ENCODE measurements at places on chromosomes 5 and 9.
A peak's percentile ranks its signal among the peaks of the same experiment; 100 is the strongest.

DNA sequence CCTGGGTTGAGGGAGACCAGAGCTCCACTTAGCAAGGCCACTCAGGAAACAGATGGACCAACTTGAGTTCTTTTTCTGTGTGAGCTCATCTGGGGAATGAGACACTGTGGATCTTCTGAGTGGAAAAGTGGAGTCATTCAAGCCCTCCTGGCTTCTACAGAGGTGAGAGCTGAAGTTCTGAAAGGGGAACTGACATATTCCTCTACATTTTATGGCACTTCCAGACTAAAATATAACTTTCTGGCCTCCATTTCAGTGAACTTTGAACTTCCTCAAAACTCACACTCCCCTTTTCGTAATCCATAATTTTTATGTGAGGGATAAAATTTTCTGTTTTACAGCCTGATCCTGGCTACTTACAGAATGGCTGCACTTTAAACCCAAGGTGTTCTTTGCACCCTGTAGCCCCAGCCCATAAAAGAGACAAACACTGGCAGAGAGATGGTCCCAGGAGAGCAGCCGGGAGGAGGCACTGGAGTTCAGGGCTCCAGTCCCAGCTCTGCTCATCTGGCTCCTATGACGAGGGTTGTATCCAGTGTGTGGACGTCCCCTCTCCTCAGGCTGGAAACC, 10.8 kb downstream of the SPAAR start:
- peak; percentile 13 for DNase-seq

DNA sequence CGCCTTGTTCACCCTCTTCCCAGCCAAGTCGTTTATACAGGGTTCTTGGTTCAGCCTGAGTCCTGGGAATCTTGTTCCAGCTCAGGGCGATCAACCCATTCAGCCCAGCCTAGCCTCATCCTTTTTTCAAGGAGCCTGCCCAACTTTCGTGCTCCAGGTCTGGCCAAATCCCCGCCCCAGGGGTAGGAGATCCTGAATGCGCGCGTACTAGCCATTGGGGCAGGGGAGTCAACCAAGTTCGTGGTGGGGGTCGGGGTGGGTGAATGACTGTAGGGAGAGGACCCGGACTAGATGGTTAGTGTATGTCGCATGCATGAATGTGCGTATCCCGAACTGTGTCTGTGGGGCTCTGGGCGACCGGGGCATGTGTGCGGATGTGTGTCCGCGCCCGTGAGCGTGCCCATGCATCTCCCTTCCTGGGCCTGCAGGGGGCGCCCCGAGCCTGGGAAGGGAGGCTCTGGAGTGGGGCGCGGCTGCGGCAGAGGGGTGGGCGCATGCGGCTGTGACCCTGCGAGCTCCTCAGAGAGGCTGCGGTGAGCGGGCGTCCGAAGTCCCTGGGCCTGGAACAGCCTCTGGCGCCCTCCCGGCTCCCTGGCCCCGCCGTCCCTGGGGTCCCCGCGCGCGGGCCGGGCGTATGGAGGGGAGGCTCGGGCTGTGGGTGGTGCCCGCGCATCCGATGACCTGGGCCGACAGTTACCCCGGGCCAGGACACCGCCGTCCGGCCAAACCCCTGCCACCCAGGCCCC, 8.7 kb downstream of the CCL21 start:
- DNase-seq = peak; percentile 49

DNA sequence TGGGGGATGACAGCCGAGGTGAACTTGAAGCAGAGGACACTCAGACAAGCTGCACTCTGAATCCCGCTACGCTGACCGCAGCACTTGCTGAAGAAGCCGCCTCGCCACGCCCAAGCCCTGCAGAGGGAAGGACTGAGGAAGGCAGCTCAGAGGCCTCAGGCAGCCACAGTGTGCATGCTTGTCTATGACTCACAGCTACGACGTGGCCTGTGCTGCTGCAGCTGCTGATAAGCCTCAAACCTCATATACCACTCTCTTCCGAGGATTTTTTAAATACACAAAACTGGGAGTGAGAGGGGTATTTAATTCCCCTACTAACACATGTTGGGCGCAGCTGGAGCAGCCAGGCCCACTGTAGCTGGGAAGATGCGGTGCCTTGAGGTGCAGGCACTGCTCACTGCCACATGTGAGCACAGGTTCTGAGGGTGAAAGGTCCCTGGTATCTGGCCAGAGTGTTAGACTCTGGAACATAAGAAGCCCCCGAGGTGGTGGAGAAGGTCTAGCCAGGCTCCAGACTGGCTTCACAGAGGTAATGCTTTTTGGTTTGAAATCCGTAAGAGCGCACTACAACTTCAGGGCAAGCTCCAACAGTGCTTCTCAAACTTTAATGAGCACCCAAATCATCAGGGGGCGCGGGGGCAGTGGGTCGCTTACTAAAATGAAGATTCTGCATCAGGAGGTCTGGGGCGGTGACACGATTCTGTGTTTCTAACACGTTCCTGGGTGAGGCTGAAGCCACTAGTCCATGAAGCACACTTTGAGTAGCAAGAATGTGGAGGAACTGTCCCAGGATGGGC, 196.8 kb downstream of the AUH start:
- no peak for DNase-seq

DNA sequence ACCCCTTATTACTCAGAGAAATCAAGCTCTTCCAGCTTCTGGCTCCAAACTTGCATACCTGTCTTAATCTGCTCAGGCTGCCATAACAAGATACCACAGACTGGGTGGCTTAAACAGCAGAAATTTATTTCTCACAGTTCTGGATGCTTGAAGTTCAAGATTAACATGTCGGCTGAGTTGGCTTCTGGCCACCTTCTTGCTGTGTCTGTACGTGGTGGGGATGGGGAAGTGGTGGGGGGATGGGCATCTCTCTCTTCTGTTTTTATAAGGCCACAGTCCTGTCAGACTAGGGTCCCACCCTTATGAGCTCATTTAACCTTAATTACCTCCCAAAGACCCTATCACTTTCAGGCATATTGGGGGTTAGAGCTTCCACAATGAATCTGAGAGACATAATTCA, 140.5 kb downstream of the SV2C start:
- DNase-seq = no peak

- DNase-seq = no peak
These were observed 177.3 kb upstream of the C9orf72 start for GRCh38 chr9:27750566-27750965.

- DNase-seq = no peak
These were observed 7.6 kb upstream of the F2RL1 start for GRCh38 chr5:76811214-76811613.

DNA sequence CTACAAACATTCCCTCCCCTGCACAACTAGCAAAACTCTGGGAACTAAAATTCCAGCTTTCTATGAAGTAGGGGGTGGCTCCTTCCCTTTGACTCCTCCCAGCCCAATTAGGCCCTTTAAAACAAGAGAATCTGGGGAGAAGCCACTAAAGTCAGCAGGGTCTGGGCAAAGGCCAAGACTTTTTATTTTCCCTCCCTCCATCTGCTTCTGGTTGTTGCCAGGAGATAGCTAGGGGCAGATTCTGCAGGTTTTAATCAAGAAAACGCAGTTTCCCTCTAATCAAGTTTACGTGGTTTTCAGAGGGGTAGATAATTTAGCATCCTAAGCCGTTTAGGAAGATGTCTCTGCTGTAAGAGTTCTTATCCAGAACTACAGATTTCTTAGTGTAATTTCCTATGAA, 114.5 kb upstream of the CDH6 start:
- no peak for DNase-seq

- DNase-seq = no peak
These were observed 46.0 kb downstream of the CNOT6 start for GRCh38 chr5:180540050-180540694.

DNA sequence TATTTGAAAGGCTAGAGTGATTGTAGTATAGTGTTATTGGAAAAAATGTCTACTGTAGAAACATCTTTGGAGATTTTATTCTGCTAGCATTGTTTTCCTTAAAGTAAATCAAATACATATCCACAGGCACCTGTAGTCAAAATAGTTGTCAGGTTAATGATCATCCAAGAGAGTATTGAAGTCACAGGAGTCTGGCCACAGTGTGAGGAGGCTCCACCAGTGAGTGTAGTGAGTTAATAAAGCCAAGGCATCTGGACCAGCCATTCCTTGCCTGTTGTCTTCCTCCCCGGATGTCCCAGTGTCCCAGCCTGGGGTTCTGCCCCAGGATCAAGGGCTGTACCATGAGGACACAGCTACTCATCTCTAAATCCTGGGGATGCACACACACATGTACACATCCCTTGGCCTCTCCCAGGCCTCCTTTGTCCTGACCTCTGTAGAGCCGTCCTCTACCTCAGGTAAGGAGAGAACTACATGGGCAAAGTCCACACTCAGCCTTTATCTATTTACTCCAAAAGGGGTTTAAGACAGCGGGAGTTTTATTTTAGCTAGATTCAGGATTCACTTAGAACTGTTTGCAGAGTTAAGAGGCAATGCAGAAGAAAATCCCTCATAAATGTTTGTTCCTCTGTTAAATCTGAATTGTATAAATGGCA, 3.7 kb downstream of the PIK3R1 start:
- no peak for DNase-seq

DNA sequence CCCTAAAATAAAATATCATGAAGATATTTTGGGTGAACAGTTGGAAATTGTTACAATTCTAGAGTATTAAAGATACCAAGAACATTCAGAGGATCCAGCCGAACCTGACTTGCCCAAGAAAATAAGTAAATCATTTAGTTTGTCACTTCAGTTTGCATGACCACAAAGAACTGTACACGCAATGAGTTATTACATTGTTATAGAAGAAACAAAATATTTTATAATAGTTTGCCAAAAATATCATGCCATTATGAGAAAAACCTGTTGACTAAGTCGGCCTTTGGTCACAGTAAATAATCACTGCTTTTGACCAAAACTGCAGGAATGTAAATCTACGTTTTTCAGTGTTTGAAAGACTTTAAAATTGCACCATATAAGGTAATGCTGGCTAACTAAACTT, 27.9 kb downstream of the TRIO start:
- no peak for DNase-seq

- DNase-seq = no peak
These were observed 300.5 kb downstream of the SLCO4C1 start for GRCh38 chr5:101995585-101995984.

- DNase-seq = no peak
These were observed 18.2 kb downstream of the ATP10B start for GRCh38 chr5:160833806-160834205.

GRCh38 chr9:14824481-14824880, 85.7 kb downstream of the FREM1 start:
- no peak for DNase-seq

DNA sequence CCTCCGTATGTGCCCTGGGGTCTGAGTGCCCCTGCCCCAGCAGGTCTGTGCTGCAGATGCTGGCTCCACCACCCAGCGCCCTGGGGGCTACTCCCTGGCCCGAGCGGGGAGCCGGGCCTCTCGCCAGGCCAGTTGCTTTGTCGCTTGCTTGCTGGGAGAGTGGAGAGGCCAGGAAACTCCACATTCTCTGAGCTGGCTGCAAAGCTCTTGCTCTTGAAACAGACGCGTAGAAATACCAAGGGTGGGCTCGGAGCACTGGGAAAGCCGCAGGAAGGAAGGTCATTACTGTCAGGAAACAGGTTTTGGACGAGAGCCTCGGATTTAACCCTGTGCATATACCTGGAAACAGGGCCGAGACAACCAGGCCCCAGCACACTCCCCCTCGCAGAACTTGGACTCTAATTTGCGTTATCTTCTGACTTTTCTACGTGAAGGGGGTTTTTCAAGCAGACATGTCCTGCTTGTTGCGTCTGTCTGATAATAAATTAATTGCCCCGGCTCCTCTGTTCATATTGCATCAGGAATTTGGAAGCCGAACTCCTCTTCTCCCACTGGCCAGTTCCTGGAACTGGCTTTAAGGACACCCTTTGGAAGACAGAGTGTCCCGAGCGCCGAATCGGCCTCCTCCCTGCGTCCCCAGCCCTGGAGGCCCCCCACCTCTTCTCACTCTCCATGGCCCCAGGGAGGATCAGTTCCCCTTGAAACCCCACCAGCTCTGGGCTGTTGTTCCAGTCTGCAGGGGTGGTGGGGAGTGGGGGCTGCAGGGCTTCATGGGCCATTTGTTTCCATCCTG, 11.2 kb downstream of the ADAMTSL2 start:
- DNase-seq = no peak

GRCh38 chr9:117169089-117169621, 245.7 kb downstream of the ASTN2 start:
- DNase-seq = no peak

DNA sequence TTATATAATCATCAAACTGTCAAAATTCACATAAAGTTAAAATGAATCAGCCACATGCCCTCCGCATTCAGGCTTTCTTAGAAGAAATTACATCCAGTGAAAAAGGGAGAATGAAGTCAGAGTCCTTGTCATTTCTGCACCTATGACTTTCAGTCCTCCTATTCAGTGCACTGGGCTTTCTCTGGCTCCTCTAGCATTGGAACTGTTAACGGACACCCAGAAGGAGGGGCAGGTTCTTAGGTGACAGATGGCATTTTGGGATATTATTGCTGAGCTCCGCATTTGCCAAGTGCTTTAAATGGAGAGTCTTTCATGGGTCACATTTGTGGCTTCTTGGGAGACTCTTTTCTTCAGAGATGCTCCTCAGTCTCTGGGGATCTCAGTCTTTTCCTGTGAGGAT, 40.0 kb downstream of the ADAMTS19 start:
- no peak for DNase-seq

GRCh38 chr9:105854026-105854782, 159.9 kb downstream of the TMEM38B start:
- DNase-seq = no peak

DNA sequence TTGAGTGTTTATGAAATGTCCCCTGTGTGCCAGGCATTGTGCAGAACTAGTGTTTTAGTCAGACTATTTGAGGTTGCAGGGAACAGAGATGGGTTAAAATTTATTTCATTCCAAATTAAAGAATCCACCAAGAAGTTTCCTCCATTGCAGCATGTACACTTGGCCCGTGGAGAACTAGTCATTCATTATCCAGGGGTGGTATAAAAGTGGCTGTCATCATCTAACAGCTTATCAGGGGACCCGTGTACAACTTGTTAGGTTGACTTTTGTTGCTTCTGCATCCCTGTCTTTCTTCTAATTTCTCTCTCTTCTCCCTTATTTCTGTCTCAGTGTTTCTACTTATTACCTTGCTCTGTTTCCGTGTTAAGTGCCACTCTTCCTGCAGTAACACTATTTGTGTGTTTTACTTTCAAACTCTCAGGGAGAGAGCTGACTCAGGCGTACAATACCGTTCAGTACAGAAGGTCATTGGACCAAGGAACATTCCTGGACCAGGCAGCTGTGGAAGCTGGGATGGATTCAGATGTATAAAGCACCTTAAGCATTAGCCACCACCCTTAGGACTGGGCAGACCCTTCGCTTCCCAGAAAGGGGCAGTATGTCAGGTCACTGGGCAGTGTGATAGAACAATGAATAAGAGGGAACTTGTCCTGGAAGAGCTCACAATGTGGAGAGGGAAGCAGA, 36.1 kb downstream of the MAP3K1 start:
- DNase-seq = no peak

GRCh38 chr5:152622628-152623027, 217.5 kb upstream of the NMUR2 start:
- no peak for DNase-seq

DNA sequence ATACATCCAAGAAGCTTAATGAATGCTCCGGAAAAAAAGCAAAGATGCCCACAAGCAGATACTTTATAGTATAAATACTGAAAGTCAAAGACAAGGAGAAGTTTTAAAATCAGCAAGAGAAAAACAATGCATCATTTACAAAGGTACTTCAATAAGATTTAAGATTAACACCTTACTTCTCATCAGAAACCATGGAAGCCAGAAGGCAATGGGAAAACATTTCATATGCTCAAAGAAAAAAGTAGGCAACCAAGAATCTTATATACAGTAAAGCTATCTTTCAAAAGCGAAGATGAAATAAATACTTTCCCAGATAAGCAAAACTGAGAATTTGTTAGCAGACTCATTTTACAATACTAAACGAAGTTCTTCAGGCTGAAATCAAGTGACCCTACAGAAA, 51.1 kb downstream of the ABHD17B start:
- no peak for DNase-seq
